HL-60 (cell line): ENCODE measurements at places on chromosomes 5 and 9.

- no peak for DNase-seq
Measured at GRCh38 chr9:15416880-15417279, 5.8 kb upstream of the SNAPC3 start.

DNA sequence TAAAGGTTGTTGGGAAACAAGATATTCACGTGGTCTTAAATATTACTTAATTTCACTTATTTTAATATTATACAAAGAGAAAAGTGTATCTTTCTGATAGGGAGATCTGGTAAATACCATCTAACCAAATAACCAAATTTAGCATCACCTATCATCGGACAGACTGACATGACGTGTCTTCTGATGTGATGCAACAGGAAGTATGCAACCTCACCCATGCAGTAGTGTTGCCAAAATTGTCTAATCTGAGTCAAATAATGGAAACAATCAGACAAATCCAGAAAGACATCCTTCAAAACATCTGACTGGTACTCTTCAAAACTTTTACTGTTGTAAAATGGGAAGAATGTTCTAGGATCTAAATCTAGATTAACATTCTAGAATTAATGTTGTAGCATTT lies 148.0 kb downstream of the FGF1 start:
- DNase-seq: no peak

DNA sequence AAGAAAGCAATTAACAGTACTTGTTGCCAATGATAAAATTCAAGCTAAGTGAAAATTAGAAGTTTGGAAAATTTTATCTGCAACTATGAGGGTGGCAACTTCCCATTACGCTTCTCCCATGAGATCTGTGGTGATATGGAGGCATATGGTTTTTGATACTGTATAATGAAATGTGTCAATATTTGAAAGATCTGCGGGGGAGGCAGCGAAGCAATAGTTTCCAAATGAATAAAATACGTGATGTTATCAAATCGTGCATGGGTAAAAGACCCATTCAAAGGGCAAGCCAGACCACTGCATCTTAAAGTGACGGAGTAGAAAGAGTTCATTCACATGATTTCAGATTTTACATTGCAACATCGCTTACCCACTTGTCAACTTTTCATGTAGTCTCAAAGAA lies 20.9 kb upstream of the BOD1 start:
- DNase-seq: no peak

- DNase-seq: no peak
Measured at GRCh38 chr5:80341016-80341775, 21.4 kb downstream of the SPZ1 start.

DNA sequence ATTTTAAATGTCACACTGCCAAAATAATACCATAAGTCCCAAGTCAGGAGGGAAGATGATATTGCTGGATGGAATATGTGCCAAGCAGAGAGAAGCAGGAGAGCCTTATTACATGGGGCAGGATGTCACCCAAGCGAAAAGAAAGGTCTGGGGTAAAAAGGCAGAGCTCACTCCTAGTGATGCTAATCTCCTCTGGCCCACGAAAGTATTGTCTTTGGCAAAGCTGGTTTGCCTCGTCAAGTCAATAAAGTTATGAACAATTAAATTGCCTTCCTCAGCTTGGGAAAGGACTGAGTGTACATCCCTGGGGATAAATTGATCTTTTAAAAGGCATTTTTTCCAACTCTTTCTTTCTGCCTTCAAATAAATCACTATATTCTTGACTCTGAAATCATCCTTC lies 220.6 kb downstream of the DMAC1 start:
- DNase-seq: no peak

DNA sequence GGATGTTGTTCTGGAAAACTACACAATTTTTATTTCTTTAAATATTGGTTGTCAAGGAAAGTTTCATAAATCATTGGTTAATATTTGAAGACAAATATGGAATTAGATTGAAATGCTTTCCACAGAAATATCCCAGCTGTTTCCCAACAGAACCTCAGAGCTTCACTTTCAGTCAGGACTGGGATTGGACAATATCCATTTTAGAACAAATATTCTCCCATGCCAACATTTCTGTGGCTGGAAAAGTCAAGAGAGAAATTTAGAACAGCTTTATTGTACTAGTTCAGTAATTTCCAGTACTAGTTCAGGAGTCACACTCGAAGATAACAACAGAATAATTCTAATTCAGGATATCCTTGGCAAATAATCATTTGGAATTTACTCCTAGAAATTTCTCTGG lies 116.1 kb upstream of the TUT7 start:
- no peak for DNase-seq

DNA sequence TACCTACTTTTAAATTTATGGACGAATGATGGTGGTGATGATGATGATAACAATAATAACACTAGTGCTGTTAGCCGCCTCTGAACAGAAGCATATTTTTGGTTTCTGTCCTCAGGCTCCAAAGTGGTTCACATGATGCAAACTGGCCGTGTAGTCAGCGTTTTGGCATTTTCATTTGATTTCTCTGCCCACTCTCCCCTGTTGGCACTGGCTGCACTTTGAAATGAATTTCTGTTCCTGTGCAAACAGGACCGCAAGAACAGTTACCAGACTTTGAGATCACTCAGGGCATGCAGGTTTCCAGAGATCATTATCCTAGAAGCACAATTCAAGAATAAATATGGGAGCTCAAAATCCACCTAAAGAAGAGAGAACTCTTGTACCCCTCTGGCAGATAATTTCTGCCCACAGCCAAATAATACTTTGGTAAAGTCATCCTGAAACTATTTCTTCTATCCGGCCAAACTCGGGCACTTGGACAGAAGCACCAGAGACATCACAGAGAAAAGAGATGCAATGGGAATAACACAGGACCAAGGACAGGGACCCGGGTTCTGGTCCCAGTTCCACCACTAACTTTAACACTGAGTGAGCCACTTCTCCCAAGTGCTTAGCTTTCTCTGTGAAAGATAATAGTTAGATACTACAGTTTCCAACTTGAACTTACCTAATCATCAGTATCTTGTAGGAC lies 201.7 kb upstream of the PTGER4 start:
- no peak for DNase-seq

GRCh38 chr9:116144555-116144954 lies 9.0 kb upstream of the PAPPA start:
- no peak for DNase-seq

DNA sequence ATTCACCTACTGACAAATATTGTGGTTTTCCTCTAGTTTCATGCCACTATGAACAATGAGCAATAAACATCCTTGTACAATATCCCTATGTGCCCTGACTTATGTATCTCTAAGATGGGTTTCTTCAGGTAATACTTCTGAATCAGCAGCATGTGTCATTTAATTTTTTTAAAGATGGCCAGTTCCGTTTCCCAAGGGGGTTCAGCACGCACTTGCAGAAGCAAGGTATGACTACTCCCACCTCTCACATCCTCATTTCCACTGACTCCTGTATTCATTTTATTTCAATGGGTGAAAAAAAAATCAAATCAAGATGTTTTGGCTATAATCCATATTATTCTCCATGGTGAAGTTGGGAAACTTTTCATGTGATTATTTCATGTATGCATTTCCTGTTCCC lies 14.7 kb upstream of the ADAMTS19 start:
- no peak for DNase-seq

- peak; percentile 86 for DNase-seq
Measured at GRCh38 chr9:21974722-21975409, 19.3 kb downstream of the CDKN2A start.

GRCh38 chr9:14158136-14158813 lies 155.7 kb downstream of the NFIB start:
- DNase-seq: no peak

GRCh38 chr9:115240676-115241075 lies 122.7 kb upstream of the TNC start:
- no peak for DNase-seq

DNA sequence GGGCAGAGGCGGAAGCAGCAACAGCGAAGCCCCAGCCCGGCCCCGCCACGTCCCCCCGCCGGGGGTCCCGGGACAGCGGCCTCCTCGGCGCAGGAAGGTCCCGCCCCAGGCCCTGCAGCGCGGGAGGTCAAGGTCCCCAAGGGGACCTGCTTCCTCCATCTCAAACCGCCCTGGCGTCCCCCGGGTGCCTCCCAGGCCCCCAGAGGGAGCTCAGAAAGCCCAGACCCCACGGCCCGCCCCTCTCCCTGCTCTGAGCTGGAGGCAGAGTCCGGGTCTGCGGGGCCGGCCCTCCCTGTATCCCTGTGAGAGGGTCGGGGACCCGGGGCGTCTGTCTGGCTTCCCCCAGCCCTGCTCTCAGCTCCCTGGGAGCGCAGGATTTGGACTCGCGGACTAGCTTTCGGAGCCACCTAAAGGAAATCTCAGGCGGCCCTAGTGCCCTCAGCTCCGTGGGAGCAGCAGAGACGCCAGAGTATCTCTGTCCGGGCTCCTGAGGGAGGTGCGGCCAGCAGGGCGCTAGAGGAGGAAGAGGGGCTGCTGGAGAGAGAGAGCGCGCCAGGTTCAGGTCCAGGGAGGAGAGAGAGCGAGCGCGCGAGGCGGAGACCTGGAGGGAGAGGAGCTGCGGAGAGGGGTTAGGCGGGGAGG lies 30.7 kb downstream of the EXOC3 start:
- no peak for DNase-seq

DNA sequence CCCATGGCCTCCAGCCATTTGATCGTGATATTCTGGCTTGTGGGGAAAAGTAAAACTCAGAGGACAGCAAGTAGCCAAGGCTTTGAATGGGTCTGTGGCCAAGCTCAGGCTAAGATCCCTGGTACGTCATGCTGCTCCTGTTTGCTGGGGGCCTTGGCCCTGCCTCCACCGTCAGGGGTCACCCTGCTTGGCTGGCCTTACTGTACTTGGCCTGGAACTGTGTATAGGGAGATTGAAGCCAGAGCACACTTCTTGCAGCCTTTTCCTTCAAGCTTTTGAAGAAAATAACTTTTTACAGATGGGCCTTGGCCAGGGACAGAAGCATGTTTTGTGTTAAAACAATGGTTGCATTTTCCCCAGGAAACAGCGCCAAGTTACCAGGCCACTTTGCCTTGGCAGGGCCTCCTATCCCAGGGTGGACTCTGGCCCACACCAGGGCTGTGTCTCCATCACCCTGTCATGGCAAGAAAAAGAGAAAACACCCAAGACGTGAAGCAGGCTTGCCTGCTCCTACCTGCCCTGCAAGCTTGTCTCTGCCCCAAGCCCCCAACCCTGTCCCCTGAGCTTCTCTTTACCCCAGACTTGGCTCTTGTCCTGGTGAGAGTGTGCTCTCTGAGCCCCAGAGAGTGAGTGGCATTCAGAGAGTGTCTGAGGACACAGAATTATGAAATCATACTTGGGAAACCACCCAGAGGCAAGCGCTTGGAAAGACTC lies 286.9 kb downstream of the GADD45G start:
- DNase-seq: no peak

GRCh38 chr9:126860757-126861466 lies 473 bp downstream of the ZBTB34 start:
- no peak for DNase-seq

DNA sequence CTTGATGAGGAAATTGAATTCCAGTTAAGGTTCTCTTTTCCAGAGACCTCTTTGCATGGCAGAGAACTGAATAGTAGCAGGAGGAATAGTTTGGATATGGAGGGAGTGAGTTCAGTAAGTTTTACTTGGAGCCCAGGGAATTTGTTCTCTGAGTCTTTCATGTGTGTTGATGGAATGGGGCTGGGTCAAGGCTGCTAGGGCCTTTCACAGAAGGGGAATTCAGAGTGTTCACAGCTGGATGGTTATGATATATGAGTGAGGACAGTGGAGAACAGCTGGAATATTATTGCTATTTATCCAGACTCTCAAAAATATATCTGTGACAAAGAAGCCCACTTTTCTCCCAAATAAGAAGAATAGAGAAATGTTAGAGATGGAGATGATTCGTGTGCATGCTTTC lies 372.8 kb downstream of the PLK2 start:
- no peak for DNase-seq

DNA sequence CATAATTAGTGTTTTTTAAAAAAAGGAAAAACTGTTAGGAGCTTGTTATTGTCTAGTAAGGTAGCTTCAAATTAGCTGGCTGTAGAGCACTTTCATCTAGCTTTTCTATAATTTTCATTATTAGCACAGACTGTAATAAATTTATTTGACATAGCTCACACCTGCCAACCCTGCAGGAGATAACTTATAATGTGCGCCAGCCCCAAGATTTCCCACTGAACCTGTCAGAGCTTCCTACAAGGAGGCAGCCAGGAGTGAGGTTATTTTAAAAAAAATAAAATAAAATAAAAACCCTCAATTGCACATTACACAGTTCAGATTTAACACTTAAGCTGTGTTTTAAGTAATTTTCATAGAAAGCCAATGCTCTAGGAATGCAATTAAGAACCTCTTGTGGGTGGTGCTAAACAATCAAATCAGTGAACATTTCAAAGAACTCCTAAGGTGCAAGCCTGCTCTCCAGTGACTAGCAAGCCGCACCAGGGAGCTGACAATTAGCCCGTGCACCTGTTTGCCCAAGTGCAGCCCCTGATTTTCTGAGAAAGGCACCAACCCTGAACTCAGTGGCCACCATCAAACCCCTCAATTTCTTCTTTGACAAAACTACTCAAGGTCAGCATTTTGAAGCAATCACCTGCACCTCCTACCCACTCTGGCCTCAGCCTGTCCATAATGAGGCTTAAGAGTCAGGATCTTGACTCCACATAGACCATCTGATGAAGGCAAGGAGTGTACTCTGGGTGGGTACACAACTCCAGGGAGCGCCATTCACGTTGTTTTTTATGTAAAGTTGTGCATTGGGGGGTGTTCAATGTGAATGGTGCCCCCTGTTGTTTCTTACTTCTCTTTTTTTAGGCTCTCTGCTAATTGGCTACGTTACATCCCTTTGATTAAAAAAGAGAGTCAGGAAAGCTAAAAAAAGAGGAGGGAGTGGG lies 385.3 kb upstream of the WWC1 start:
- no peak for DNase-seq

DNA sequence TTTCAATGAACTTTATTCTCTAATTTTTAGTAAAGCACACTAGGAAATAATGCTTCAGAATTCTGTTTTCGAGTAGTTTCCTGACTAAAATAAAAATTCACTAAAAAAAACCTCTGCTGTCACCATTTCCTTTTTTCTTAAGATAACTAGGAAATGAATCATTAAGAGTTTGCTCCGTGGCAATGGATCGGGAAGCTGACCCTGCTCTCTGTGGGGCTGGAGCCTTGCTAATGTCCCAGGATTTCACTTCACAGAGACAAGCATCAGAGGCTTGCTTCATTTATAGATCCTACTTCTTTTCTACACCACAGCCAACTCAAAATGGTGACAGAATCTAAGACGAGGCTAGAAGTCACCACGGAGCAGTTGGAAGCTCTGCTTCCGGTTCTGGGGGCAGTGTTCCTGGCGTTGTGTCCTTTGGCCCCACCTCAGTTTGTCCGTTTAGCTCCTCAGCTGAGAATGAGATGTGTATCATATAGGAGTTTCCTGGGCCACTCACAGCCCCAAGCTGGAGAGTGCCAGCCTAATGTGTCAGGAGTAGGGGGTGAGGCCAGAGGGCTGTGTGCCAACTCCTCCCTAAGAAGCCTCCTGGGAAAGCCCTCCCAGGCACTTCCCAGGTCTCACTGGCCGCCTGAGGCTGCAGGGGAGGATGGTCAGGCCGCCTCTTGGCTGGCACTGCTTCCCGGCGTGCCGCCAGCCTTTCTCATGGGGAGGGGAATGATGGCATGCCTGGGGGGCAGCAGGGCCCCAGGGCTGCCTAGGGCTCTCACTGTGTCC lies 19.6 kb downstream of the TENT4A start:
- DNase-seq: no peak

- no peak for DNase-seq
Measured at GRCh38 chr5:75405296-75405695, 68.3 kb downstream of the HMGCR start.
